ENCODE measurements at places on chromosomes 4 and X.

- DNase-seq: peak; percentile 92
Measured at GRCh38 chr4:182924497-182924896, 7.3 kb upstream of the DCTD start.

- DNase-seq: no peak
Measured at GRCh38 chr4:30295652-30296051, 424.5 kb upstream of the PCDH7 start.

GRCh38 chr4:173685831-173686210 lies 155.8 kb upstream of the HAND2 start:
- DNase-seq: no peak

DNA sequence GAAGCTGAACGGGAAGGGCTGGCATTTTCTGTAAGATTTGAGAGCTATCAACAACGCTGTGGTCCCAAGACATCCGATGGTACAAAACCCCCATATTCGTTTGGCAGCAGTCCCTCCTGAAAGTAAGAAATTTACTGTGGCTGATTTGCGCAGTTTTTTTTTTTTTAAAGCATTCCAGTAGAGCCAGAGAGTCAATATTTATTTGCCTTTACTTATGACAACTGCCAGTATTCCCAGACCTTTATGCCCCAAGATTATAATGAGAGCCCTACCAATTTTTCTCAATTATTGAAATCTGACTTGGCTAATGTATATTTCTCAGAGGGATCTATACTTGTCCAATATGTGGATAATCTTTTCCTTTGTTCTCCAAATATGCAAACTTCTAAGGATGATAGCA lies 157.5 kb upstream of the SPIN4 start:
- no peak for DNase-seq

DNA sequence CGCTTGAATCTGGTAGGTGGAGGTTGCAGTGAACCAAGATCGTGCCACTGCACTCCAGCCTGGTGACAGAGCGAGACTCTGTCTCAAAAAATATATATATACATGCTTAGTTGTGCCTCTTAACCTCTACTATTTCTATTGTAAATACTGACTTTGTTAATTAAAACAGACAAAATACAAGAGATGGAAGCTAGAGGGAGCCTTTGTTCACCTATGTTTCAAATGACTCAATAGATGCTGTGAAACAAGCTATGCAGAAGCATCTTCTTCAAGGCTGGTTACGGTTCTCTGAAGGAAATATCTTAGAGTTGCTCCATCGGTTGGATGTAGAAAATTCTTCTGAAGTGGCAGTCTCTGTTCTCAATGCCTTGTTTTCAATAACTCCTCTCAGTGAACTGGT lies 6.2 kb downstream of the NCAPG start:
- DNase-seq: peak; percentile 78

- no peak for DNase-seq
Measured at GRCh38 chrX:20451929-20452328, 185.2 kb upstream of the RPS6KA3 start.

DNA sequence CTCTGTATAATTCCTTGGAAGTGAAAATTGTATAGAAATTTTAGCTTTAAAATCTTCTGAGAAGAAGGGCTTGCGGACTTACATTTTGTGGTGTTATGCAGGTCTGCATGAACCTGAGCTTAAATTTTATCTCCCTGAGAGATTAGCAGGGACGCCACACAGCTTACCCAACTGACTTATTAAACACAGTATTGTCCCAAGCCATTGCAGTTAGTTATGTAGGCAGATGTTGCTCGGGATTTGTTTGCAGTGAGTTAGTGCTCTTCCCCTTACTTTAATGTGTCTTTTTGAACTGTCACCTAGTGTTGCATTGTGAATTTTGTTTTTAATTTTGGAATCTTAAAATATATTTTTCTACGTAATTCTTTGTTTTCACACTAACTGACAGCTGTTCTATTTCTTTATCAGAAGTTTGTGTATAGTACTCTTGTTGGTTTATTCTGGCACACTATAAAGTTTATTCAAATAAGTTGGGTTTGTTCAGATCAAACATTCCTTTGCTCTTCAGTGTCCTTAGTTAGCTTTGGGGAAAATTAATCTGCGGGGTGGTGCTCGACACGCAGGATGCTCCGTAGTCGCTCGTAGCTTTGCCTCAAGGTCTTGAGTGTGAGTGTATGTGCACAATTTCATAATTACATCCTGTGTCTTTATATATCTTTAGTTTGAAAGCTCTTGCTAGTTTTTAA lies 145.4 kb downstream of the STIM2 start:
- DNase-seq: peak; percentile 36

DNA sequence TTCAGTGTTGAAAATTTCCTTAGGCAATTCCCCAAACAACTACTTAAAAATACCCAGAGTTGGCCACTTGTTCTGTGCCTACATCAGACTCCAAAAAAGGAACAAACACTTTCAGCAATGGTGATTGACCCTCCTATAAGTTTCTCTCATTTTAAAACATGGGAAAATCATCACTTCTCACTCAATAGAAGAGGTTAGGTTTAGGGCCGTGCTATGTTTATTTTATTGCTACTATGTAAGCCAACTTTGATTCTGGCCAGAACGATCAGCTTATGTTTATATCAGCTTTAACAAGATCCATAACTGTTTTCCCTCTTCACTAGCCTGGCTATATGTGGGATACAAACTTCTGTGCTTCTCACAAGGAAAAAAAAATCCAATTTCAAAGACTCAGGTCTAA lies 133.1 kb downstream of the MTNR1A start:
- DNase-seq: no peak

GRCh38 chrX:108000751-108001150 lies 18.6 kb upstream of the TEX13B start:
- no peak for DNase-seq

DNA sequence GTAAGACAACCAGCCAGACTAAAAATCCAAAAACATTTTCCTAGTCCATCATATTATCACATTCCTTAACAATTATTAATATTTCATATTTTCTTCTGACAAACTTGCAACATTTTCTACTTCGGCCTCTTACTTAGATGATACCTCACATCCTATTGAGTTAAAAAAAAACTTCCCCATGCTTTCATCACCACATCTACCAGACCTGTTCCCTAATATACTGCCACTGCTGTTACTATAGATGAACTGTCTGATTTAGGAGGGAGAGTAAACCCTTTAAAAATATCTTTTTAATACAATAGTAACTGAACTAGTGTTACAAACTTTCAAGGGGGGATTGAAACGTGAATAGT lies 1.5 kb downstream of the FAM200B start:
- DNase-seq: no peak

Measured in IMR-90 (cell line).